ENCODE measurements at places on chromosomes 13 and 19.

DNA sequence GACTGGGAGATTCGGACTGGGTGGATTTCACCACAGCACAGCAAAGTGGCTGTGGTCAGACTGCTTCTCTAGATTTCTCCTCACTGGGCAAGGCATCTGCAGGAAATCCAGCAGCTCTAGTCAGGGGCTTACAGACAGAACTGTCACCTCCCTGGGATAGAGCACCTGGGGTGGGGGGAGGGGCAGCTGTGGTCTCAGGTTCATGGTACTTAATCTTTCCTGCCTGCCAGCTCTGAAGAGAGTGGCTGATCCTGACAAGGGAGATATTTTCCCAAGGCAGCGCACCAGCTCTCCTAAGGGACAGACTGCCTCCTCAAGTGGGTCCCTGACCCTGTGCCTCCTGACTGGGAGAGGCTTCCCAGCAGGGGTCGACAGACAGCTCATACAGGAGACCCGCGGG lies 212.8 kb upstream of the KLF12 start:
- no peak for DNase-seq

- DNase-seq, result no peak
These were observed 68.3 kb upstream of the DACH1 start for GRCh38 chr13:71935166-71935840.

- DNase-seq, result peak; percentile 28
These were observed 10.1 kb upstream of the SLC25A42 start for GRCh38 chr19:19053508-19054314.

- no peak for DNase-seq
These were observed 305.3 kb downstream of the TEX29 start for GRCh38 chr13:111625526-111626315.

DNA sequence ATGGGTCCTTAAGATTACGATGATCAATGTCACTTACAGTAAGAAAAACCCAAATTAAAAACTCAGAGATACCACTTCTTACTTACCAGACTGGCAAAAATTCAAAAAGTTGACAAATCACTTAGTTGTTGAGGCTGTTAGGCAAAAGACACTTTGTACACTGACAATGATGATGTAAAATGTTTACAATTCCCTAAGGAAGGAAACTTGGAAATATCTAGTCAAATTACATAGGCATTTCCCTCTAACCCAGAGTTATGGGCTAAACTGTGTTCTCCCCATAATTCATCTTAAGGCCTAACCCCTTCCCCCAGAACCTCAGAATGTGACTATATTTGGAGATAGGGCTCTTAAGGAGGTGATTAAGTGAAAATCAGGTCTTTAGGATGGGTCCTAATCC lies 12.0 kb downstream of the TGDS start:
- no peak for DNase-seq

DNA sequence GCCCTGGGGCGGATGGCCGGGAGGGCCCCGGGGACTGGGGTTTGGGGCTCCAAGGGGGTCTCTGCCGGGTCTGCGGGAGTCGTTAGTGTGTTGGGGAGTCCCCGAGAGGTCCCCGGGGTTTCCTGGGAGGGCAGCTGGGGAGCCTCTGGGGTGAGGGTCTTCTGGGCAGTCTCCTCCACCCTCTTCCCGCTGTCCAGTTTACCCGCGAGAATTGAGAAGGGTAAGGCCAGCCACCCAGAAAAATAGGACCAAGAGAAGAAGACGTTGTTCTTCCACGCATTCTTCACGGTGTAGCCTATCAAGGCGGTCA lies 1.0 kb upstream of the ETFB start:
- no peak for DNase-seq

DNA sequence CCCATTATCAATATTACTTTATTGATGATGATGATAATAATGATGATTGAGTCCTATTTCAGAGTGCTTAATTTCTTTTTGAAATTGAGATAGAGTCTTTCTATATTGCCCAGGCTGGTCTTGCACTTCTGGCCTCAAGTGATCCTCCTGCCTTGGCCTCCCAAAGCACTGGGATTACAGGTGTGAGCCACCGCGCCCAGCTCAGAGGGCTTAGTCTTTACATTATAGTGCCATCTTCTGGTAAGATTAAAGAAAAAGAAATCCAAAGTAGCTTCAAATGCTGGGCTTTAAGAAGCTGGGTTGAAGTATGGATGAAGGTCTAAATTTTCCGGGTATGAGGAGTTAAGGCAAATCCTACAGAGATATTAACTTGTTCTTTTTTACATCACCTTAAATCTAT lies 3.4 kb upstream of the ZNF333 start:
- DNase-seq, result peak; percentile 9

GRCh38 chr13:36343766-36344165 lies 2.4 kb downstream of the SPART start:
- no peak for DNase-seq

GRCh38 chr13:110635405-110636002 lies 20.2 kb downstream of the NAXD start:
- no peak for DNase-seq

GRCh38 chr13:78595495-78596398 lies 7.6 kb downstream of the POU4F1 start:
- no peak for DNase-seq

- DNase-seq, result peak; percentile 63
These were observed at the start of gene TLE5 for GRCh38 chr19:3062165-3063105. TSS of gene TLE5 (minus strand) at chr19:3062495. CDS start at chr19:3062200, 295 bp downstream.

DNA sequence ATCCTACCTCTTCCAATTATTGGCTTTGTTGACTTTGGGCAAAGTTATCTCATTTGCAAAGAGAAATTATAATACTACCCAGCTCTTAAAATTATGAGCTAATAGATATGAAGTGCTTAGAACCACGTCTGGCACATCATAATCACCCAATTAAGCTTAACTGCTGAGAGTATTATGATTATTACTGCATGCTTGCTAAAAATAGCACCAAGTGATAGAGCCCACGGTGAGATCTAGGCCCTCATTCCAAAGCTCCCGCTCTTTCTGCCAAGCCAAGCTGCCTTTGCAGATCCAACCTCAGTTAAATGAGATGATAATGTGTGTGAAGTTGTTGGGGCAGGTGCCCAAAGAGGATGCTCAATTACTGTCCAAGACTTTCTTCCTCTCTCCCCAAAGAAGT lies 6.5 kb upstream of the EDDM13 start:
- no peak for DNase-seq

DNA sequence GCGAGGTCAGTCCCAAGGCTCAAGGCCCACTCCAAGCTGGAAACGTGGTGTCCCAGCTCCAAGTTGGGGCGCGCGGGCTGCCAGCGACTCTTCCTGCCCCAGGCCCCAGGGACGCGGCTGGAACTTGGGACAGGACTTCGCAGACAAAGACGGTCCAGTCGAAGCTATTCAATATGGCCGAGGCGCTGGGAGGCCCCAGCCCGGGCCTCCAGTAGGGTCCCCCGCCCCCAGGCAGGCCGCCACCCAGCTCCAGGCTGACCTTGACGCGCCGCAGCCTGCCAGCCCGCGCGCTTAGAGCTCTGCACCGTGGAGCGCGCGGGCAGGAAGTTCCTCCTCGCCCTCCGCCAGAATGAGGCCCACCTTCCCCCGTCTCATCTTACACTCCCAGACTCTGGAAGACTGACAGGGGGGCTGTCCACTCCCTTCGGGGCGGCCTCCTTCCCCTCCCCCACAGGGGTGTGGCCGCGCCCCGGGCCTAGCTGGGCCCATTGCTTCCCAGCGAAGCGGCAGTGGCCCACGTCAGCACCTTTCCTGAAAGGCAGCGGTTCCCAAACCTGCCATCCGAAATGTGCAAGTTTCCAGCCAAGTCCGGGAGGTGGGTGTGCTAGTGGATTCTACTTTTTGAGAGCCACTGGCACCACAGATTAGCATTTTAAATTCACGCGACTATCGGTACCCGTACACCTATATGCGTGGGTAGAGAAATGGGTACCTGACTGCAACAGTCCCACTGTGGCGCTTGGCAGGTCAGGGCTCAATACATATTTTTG lies at the start of gene CCDC8:
CCDC8 (minus strand) TSS at position 303 of the 770 bp plus-strand sequence. CDS start 754 bp downstream, outside the sequence.
- DNase-seq, result no peak

GRCh38 chr13:107138486-107138885 lies 570.5 kb upstream of the ARGLU1 start:
- no peak for DNase-seq

DNA sequence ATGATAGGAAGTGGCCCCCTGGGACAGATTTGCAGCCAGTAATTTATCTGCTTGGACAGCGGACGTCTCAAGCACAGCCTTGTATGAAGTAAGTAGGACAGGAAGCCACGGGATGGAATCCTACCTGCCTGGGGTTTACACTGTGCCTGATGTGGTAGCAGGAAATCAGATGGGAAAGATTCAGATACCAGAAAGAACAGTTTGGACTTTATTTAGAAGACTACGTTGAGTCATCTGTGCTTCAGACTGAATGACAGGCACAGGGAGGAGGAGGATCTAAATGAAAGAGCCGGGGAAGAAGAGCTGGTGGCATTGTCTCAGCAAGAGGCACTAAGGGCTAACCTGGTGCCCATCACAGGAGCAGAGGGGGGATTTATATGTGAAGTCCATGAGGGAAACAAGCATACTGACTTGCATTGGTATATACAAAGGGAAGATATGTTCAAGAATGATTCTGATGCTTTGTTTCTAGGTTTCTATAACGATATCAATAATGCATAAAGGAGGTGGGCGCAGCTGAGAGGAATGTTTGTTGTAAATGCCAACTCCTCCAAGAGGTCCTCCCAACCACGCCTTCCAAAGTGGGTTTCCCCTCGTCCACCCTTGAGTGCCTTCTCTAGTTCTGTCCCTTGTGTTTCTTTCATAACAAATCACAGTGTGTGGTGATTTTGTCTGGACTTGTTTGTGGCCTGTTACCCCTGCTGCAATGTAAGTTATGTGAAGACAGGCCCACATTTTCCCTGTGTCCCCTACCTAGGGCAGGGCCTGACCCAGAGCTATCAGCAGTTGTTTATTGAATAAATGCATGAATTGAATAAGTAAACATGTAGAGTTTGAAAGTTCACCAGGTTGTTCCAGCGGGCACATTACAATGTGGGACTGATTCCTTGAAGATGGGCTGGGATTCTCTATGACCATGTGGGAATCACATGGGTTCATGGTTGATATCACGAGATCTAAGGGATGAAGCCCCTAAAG lies 328.4 kb downstream of the SLC7A1 start:
- DNase-seq, result no peak

GRCh38 chr13:71254384-71254783 lies 612.6 kb downstream of the DACH1 start:
- no peak for DNase-seq

DNA sequence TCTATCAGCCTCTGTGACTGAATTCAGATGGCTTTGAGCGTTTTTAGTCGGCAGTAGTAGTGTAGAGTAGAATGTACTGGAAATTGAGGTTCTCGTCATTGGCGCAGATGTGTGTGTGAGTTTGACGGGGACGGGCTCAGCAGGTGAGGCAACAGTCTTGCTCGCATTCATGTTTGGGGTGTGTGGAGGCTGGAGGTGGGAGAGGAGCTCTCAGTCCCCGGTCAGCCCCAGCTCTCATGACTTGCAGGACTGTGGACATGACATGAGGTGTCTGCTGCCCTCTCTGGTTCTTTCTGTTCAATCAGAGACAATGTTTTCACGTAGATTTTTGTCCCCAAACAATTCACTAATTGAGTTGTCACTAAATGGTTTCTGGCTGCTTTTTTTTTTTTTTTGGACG lies 57.2 kb downstream of the ING1 start:
- no peak for DNase-seq

DNA sequence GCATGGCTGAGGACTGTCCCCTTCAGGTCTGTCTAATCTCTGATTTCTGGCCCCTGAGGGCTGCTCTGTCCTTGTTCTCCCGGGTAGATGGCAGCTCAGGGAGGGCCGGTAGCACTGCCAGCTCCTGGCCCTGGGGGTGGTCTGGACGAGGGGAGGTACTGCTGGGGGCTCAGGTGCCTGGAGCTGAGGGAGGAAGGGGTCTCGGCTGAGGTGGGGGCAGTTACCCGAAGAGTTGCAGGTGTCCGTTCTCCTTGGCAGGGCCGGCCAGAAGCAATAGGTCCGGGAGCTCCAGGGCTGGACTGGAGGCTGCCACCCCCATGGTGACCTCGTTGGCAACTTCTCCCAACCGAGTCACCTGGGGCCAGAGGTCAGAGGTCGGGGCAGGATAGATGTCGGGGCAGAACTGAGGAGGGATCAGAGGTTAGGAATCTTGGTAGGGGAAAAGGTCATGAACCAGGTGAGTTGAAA lies 1.2 kb upstream of the EMC10 start:
- no peak for DNase-seq

- DNase-seq, result no peak
These were observed 750.0 kb downstream of the EFNB2 start for GRCh38 chr13:105785436-105785835.

DNA sequence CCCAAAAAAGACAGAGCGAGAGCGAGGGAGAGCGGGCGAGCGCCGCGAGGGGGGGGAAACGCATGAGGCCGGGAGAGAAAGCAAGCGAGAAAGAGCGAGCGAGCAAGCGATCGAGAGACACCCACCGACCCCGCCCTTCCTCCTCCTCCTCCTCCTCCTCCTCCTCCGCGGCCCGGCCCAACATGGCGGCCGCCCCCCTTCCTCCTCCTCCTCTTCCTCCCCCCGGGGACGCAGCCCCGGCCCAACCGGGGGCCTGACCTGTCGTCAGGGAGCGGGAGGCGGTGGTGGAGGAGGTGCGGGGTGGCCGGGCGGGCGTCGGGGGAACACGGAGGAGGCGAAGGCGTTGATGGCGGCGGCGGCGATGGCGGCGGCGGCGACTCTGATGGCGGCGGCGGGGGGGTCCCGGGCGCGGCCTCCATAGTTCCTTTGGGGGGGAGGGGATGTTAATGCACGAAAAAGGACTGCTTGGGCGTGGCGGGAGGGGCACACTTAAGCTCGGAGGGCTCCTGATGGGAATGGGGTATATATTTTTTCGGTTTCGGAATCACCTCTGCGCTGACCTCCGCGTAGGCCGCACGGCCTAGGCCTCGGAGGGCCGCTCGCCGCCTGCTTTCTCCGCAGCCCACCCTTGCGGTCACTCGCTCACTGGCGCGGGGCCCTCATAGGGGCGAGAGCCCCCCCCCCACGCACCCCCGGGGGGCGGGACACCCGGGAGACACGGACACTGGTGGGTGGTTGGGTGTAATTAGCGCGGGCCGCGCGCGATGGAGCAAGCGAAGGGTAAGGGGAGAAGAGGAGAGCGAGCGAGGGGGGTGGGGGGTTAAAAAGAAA lies 1.2 kb downstream of the ZC3H4 start:
- peak; percentile 31 for DNase-seq

DNA sequence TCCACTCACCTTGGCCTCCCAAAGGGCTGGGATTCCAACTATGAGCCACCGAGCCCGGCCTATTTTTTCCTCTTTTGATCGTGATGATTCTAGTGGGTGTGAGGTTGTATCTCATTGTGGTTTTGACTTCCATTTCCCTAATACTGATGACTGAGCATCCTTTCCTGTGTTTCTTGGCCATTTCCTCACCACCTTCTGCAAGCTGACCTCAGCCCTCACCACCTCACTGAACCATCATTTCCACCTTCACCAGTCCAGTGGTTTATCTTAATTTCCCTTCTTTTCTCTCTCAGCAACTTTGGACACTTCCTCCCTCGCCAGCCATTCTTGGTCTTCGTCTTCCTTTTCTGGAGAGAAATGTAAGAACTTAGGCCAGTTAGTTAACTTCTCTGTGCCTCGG lies 13.0 kb upstream of the BICRA start:
- DNase-seq, result no peak

- DNase-seq, result no peak
These were observed 17.6 kb downstream of the PBX4 start for GRCh38 chr19:19600793-19601330.

- DNase-seq, result no peak
These were observed 787.8 kb upstream of the PRR20A start for GRCh38 chr13:56352901-56353300.
